Thoracic aorta endothelial cell (primary cell): ENCODE measurements at places on chromosomes 4 and X. TPM values are rescaled to one million over a fixed set of nuclear protein-coding genes. Genes with fewer than 3 reads are reported as not detected.

Gene FAM184B
- total RNA-seq, result under 0.01 TPM in 1 of 2 replicates, not detected in the other

Gene DCX
- not detected in 2 replicates for total RNA-seq

Gene AFM
- total RNA-seq, result not detected in 2 replicates

Gene HADH
- total RNA-seq, result 10.6 and 16.2 TPM in 2 replicates

Gene ADGRL3
- total RNA-seq, result not detected in 2 replicates

Gene MAGEA11
- not detected in 2 replicates for total RNA-seq

Gene GEMIN8
- total RNA-seq, result 12.6 and 15.4 TPM in 2 replicates

Gene ARSJ
- 62.4 and 86.4 TPM in 2 replicates for total RNA-seq

Gene RASL11B
- not detected in 2 replicates for total RNA-seq
